ENCODE measurements at places on chromosomes 3 and 15.

DNA sequence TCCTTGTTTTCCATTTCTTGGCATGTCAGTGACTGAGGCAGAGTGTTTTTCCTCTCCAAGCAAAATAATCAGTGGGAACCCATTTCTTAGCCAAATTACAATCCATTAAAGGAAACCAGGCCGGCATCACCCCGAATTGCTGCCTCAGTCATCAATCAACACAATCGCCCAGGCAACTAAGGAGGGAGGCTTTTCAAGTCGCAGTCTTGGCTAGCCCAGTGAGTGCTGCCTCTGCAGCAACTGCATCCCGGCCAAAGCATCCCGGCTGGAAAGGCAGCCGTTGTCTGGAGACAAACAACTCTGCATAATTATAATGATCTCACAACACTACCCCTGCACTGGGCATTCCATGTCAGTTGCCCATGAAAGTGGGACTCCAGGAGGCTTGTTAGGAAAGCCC, 213.5 kb upstream of the PRICKLE2 start:
- no peak for DNase-seq

DNA sequence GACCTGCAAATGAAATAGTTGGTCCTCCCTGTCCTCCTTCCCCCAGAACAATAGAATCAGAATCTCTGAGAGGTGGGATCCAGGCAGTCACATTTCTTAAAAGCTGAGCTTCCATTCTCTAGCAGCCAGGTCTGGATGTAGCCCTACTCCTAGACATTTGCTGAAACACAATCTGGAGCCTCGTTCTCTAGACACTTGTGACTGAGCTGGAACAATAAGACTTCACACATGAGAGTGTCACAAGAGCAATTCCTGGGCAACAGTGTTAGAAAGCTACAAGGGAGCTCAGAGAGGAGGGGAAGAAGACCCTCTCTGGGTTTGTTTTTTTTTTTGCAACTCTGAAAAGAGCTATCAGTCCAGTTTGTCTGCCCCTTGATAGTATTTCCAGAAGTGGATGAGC, 14.5 kb downstream of the CORO2B start:
- no peak for DNase-seq

GRCh38 chr3:60552581-60552980, 698.7 kb downstream of the FHIT start:
- no peak for DNase-seq

- no peak for DNase-seq
These were observed 4.8 kb downstream of the RASGRP1 start for GRCh38 chr15:38559636-38560307.

DNA sequence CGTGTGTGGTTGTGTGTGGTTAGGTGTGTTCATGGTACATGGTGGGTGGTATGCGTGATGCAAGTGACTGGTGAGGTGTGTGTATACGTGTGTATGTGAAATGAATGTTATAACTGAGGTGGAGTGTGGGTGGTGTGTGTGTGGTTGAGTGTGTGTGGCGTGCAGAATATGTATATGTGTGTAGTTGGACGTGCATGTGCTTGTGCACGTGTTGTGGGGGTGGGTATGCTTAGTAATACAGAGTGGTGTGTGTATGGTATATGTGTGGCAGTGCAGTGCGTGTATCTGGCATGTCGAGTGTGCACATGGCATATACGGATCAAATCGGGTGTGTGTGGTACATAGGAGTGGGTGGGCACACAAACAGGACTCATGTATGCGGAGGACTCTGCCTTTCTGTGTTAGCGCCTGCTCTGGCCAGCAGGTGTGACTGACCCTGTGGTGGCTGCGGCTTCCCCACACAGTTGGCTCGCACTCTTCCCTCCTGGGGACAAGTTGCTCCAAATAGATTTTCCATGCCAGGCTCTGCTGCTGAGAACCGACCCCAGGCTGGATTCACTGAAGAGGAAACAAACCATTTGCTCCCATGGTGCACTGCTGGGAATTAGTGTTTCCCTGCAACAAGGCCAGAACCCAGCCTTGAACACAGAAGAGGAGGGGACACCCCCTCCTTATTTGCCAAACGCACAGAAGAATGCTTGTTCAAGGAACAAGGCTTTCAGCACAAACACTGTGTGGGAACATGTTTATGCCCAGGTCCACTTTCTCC, 1.2 kb upstream of the C3orf70 start:
- DNase-seq: peak; percentile 49

- no peak for DNase-seq
These were observed 149.8 kb downstream of the SQOR start for GRCh38 chr15:45784656-45785055.

DNA sequence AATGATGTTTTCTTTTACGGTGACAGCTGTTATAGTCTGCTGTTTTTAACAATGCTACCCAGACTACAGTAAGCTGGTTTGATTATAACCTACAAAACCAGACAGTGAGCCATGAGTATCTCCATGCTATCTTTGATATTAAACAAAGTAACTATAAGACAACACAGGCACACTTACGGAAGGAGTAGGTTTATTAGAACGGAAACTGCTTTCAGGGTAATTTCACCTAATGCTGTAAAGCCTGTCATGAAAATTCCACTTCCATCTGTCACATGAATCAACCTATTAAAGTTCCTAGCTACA, 33.0 kb downstream of the VPS13C start:
- DNase-seq: no peak

GRCh38 chr15:41121951-41122350, 5.9 kb upstream of the INO80 start:
- no peak for DNase-seq

GRCh38 chr15:65646486-65646885, 24.7 kb downstream of the SLC24A1 start:
- DNase-seq: no peak

- DNase-seq: no peak
These were observed 29.9 kb upstream of the TTC14 start for GRCh38 chr3:180571831-180572598.

DNA sequence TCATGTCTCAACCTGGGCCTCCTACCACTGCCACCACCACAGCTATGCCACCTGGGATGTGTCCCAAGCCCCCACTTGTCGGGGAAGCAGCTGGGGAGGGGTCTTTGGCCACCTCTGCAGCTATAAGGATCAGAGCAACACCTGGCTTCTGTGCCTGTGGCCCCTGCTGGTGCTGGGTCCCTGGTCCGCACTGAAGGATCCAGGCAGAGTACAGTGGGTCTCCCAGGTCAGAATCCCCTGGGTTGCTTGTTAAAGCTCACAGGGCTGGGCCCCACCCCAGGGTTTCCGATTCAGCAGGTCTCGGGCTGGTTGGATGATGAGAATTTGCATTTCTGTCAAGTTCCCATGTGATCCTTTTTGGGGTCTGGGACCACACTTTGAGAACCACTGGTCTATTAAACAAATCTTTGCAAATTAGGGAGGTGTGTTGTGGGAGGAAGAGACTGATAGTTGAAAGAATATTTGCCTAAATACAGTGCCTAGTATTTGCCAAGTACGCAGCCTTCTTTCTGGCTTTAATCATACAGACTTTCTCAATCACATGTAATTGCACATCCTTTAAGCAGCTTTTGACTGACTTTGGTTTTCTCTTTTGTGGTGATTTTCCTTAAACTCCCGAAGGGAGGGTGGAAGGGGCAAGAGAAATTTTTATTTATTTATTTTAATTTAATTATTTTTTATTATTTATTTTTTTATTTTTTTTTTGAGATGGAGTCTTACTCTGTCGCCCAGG, 127.3 kb downstream of the IGF1R start:
- no peak for DNase-seq

Measured in iPS-NIHi11 (cell line).